CD8-positive, alpha-beta memory T cell (primary cell): ENCODE measurements at places on chromosomes 3 and 15.

GRCh38 chr15:66720206-66721010 is 18.4 kb downstream of the SMAD6 start:
- no peak for DNase-seq

- DNase-seq: no peak
These were observed 188.1 kb downstream of the USP13 start for GRCh38 chr3:179840985-179841384.

GRCh38 chr3:193777524-193777923 is 184.5 kb downstream of the OPA1 start:
- no peak for DNase-seq

DNA sequence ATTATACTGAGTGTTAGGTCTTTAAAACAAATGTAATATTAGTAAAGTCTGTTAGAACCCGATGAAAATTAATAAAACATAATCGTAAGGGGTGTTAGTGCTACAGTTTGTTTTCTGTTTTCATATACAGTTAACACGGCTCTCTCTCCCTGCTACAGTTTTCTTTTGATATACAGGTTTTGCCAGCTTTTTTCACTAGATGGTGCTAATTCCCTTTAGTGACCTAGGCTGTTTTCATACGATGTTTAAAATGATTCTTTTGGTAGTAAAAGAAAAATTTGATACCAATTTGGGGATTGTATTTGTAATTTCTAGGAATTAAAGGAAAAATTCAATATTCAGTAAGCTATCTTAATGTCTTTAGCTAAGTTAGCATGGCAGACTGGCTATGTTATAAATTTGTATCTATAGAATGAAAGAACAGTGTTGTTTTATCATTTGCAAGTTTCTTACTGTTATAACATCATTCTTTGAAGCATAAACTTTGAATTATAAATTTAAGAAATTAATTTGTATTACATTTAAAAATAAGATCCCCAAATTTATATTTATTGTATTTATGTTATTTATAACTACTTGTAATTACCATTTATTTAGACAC is 11.5 kb downstream of the APH1B start:
- no peak for DNase-seq

DNA sequence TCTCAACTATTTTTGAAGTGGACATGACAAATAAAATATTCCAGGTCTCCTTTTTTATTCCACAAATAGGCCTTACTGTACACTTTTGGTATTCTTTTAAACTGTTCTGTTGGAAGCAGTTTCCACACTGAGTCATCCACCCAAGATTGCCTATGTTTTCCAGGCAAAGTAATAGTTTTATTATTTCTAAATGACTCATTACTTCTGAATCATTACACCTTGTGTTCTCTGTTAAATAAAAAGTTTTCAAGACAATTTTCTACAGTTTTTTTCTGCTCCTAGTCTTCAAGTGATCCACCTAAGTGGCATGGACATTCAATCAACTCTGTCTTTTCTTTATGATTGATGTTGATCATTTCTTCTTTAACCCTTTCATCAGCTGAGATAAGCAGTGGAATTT is 26.5 kb downstream of the PPP2R3A start:
- DNase-seq: no peak

- no peak for DNase-seq
These were observed 65.3 kb downstream of the LRCH3 start for GRCh38 chr3:197856199-197856816.
